ENCODE measurements at places on chromosomes 3 and 15.
A peak's percentile ranks its signal among the peaks of the same experiment; 100 is the strongest.

DNA sequence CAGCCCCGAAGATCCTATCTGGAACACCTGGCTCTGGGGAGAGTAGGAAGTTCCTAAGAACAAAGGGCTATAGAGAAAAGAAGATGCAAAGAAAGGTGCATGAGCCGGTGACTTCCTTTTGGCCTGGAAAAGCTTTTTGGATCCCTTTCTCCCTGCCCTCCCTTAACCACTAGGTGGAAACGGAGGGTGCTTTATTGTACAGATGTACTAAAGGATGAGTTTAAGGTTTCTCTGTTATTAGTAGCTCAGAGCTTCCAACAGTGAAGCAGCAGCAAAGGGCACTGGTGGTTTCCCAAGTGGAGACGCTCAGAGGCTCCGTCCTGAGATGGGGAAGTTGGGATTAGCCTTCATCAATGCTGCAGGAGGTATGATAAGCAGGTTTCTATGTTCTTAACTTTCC lies 5.9 kb upstream of the ADGRG7 start:
- DNase-seq = peak; percentile 67

GRCh38 chr3:194688200-194688740 lies 2.6 kb downstream of the FAM43A start:
- peak; percentile 40 for DNase-seq

GRCh38 chr15:68378595-68378994 lies 53.4 kb downstream of the ITGA11 start:
- DNase-seq = no peak

GRCh38 chr3:13139471-13140065 lies 66.3 kb upstream of the IQSEC1 start:
- no peak for DNase-seq

GRCh38 chr15:40344631-40345120 lies 3.9 kb upstream of the CCDC9B start:
- DNase-seq = peak; percentile 89
